Stimulated activated CD8-positive, alpha-beta memory T cell treated with anti-CD3 and anti-CD28 coated beads, Interleukin-7, amount 100 ng/mL, for 1 hour (primary cell): ENCODE measurements at places on chromosomes 11 and 22.
A peak's percentile ranks its signal among the peaks of the same experiment; 100 is the strongest.

GRCh38 chr11:43955381-43956118 lies 13.1 kb downstream of the C11orf96 start:
- no peak for DNase-seq

DNA sequence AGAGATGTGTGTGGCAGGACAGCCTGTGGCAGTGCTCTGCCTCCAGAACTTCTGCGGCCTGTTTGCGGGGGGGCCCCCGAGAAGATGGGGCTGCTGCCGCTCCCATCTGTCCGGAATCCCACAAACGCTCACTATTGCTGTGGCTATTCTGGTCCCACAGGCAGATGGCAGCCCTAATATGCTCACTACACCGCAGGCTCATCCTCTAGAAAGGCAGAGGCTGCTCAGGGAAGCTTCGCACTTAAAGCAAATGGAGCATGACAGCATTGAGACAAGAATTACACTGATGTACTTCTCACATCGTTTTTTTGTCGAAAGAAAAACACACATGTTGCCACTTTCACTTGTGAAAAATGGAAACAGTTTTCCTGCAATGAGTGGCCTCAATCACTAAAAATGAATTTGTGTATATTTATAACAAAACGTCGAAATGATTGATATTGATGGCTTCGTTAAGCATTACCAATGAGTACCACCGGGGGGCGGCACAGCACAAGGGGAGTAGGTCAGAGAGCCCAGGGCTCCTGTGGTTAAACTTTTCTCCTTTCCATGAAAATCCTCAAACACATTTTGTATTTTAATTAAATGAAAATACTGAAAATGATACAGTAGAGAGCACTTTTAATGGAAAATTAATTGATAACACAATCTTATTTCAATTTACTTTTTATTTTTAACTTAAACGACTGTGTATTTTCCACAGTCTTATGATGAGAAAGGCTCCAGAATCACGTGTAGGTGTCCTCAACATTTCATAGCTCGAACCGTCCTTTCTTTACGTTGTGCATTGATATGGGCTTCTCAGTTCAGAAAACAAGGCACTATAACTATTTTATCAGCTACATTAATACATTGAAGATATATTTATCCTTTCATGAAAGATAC lies 69.1 kb downstream of the CTTN start:
- DNase-seq, result no peak

GRCh38 chr11:90134478-90135003 lies at the start of gene NAALAD2:
TSS of gene NAALAD2 (plus strand) at chr11:90134663. CDS start at chr11:90134759, 96 bp downstream.
- no peak for DNase-seq

GRCh38 chr22:23270212-23270733 lies 90.0 kb downstream of the BCR start:
- DNase-seq, result no peak

DNA sequence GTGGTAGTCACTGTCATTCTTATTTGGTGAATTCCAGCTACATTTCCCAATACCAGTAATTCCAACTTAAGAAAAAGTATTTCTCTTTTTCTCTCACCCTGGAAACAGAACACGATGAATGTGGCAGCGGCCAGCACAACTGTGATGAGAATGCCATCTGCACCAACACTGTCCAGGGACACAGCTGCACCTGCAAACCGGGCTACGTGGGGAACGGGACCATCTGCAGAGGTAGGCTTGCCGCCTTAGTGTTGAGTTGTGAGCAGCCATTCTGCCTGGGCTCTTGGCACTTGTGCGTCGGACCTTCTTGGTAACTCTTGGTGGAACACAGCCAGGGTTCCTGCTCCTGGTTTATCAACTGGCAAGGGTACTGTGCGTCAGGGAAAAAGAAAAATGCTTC lies 559.8 kb downstream of the NELL1 start:
- DNase-seq, result no peak

DNA sequence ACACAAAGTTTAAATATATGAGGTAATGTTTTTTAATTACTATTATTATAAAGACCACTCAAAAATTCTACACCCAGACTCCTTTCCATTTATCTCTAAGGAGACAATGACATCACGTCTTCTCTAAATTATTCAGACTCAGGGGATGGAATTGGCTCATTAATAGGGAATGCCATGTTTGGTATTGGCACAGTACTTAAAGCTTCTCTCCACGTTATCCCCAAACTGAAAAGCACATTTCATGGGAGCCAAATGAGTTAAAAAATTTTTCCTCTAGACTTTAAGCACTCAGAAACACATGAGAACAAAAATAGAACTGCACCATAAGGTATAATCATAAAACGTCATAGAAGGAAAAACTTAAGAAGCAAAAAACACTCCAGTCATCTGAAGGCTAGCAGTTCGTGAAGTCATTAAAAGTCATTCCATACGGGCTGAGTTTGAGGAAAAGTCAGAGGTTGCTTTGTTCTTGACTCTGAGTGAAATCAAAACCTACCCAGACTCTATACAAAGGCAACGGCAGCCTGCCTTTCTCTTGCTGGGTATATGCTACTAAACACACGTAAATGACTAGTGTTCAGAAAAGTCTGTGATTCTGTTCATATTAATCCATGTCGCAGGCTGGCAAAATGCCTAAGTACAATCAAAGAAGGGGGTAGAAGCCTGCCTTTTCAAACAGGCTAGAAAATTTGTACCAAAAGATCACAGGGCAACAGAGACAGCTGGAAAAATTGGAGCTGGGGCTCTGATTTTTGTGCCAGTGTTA lies 8.7 kb upstream of the MPPED2 start:
- no peak for DNase-seq

GRCh38 chr11:73259406-73260126 lies 12.6 kb upstream of the P2RY6 start:
- DNase-seq, result no peak

GRCh38 chr11:42066113-42066512 lies 606.7 kb upstream of the LRRC4C start:
- no peak for DNase-seq

GRCh38 chr11:120931057-120931779 lies 92.7 kb upstream of the TBCEL start:
- no peak for DNase-seq

GRCh38 chr22:46088541-46089311 lies 61.6 kb upstream of the PPARA start:
- no peak for DNase-seq

GRCh38 chr11:26675233-26675928 lies 46.5 kb downstream of the SLC5A12 start:
- DNase-seq, result no peak

DNA sequence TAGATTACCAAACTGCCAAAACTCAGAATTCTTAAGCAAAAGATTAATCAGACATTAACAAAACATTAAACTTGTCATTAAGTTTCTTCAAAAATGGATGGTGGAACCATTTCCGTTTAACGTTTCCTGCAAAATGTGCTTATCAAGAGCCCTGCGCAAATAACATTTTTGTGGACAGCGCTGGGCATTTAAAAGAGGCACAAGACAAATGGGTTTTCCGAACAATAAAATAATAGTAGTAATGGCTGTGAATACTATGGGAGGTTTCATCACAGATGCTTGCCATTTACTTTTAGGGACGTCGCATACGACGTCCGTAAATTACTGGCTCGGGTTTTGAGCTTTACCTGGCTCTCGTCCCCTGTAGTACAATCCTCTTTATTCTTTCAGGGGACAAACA lies 1.1 kb downstream of the NPAT start:
- DNase-seq, result no peak

GRCh38 chr11:12900496-12900895 lies 108.6 kb upstream of the RASSF10 start:
- DNase-seq, result no peak

- no peak for DNase-seq
Observed at GRCh38 chr11:11605181-11605580, 16.6 kb downstream of the GALNT18 start.

- DNase-seq, result no peak
Observed at GRCh38 chr11:46649180-46649738, 31.9 kb downstream of the ATG13 start.

- DNase-seq, result no peak
Observed at GRCh38 chr22:33382436-33382835, 324.3 kb upstream of the SYN3 start.

GRCh38 chr22:27474112-27474571 lies 327.4 kb downstream of the MN1 start:
- no peak for DNase-seq

GRCh38 chr11:69942333-69942820 lies 123.2 kb upstream of the FGF3 start:
- DNase-seq, result no peak

GRCh38 chr11:106398502-106399075 lies 321.1 kb downstream of the AASDHPPT start:
- no peak for DNase-seq

- no peak for DNase-seq
Observed at GRCh38 chr11:86753459-86753858, 46.9 kb upstream of the PRSS23 start.

DNA sequence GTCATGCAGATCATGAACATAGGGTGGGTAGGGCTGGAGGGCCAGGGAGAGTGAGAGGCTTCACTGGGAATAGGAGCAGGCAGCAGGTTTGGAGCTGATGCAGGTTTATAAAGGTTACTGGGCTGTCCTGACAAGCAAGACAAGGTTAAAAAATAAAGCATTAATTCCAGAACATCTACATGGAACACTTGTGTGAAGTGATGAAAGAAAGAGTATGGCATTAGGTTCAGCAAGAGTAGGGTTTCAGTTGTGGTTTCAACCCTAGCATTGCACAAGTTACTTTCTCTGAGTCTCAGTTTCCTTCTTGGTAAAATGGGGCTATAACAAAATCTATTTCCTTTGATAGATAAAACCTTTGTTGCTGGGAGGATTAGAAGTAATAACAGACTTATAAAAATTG lies 114.6 kb upstream of the SESN3 start:
- no peak for DNase-seq

- DNase-seq, result peak; percentile 18
Observed at GRCh38 chr22:20885557-20886323, 26.9 kb downstream of the SNAP29 start.

DNA sequence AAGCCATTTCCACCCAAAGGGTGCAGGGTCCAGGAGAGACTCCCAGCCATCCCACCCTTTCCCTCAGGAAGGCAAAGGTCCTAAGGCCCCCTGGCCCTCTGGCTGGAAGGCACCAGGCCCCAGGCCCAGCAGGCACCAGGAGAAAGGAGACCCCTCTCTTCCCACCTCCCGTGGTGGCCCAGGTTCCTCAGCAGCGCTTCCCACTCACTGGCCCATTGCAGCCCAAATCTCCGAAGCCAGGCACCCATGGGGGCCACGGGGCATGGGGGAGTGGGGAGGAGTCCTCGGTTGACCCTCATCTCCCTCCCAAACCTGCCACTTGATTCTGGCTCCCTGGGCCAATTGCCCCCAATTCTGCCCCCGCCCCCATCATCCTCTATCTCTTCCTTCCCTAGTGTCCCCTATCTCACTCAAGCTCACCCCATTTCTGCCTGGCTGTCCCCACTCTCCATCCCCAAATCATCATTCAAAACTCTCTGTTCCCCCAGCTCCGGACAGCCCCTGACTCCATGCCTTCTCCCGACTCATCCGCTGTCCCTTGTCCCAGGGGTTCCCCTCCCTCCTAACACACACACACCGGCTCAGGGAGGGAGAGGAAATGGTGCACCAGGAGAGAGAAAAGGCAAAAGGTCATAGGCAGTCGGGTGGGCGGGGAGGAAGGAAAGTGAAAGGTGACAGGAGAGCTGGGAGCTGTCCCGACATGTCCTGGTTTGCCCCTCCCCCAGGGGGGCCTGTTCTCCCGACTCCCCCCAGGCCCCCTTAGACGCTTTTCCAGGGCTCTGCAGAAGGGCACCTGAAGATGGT lies 1.2 kb downstream of the LIF start:
- DNase-seq, result no peak

DNA sequence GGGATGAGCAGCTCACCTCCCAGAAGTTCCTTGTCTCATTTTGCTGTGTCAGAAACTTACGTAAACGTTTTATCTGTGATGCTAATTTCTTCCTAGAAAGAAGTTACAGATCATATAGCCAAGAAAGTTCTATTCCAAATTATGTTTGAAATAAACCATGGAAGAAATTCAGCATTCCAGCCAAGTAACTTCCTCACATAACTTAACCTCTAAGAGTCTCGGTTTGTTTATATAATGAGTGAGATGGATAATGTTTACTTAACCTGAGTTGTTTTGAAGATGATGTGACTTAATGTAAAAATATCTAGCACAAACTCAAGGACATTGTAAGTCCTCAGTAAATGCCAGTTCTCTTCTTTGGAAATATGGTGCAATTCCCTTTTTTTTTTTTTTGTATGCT lies 8.9 kb upstream of the MUC15 start:
- DNase-seq, result no peak

GRCh38 chr11:20839231-20839630 lies 169.8 kb downstream of the NELL1 start:
- DNase-seq, result no peak

DNA sequence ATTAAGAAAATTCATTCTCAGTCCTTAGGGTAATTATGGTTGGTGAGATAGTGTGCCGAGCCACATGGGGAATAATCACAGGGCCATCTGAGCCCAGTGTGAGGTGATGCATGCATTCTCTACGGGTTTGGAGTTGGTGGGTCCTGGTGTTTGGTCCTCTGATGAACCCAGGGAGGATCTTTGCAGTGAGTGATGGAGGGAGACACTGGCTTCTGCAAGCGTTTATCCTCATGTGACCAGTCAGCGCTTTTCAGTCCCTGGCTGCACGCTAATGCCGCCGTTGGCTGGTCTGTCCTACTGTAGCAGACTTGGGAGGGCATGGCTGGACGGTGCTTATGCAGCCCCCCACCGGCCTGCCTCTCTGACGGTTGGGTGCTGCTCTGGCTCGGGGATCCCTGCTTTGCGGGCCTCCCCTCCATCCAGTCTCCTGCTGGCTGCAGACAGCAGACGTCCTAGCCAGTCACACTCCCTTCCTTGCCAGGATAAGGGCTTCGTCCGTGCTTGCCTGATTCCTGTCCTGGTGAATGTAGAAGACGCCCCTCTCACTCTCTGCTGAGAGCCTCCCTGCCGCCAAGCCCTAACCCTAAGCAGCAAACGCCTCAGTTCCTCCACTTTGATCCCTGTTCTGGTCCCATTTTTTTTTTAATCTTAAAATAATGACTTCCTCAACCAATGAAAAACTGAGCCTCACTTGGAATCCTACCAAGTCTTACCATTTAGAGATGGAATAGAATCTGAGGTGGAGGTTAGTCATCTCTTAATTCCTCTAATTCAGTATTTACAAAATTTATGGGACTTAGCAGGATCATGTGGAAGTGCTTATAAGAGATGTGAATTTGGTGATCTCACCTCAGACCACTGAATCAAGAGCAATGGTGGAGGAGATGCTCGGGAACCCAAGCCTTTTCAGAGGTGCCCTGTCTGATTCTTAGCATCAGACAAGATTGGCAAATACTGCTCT lies 143.7 kb upstream of the SORL1-AS1 start:
- DNase-seq, result no peak

GRCh38 chr22:41411021-41411851 lies 29.5 kb downstream of the TEF start:
- DNase-seq, result no peak

GRCh38 chr11:46914910-46915309 lies 3.4 kb downstream of the LRP4 start:
- DNase-seq, result no peak

DNA sequence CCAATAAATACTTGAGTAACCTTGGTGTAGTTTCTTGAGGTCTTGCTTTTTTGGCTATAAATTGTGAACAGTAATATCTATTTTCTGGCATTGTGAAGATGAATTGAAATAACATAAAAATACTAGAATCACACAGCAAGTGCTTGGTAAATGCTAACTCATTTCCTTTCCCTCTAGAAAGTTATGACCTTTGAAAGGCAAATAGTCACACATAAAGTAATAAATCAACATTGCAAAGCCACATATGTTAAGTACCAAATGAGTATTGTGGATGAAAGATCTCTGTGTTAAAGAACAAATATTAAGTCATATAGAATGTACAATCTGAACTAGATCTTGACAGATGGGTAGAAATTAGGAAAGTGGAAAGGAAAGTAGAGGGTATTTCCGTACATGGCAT lies 559.6 kb upstream of the CCDC90B start:
- no peak for DNase-seq

- no peak for DNase-seq
Observed at GRCh38 chr22:31230155-31230870, 18.2 kb downstream of the LIMK2 start.
